ENCODE measurements at places on chromosomes 2 and 18.

GRCh38 chr2:207243601-207244000 lies 77.9 kb upstream of the KLF7 start:
- DNase-seq: no peak

DNA sequence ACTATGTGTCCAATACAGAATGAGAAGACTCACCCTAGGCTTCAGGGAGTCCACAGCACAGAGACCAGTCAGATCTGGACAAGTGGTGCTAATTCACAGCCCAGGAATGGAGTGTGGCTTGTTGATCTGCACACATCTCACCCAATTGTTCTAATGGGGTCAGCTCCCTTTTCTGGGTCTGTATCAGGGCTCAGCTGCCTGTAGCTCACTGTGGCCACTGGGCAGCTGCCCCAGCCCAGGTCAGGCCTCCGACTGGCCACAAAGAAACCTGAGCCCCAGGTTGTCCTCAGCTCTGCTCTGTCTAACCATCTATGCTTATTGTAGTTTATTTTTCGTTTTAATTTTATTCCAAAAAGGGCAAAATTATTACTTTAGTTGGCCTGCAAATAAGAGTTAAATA lies 202.3 kb upstream of the RAB6C start:
- no peak for DNase-seq

- no peak for DNase-seq
Observed at GRCh38 chr18:58668897-58669296, 2.4 kb upstream of the MALT1 start.

DNA sequence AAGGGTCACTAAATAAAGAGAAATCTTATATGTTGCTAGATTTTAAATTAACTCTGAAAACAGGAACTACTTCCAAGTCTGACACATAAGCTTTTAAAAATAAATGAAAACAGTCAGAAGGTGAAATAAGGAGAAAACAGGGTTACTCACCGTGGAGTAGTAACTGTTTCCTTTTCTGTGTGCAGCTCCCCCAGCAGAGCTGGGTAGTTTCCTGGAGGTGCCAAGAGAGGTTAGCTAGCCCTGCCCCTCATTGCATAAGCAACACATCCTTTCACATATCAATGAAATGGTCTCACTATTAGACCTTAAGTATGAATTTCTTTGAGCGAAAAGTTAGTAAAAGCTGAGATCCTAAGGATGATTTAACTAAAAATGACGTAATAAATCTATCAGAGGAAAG lies 54.0 kb upstream of the GPR75 start:
- no peak for DNase-seq

GRCh38 chr2:241965931-241966412 lies 96.4 kb downstream of the RTP5 start:
- DNase-seq: peak; percentile 77

DNA sequence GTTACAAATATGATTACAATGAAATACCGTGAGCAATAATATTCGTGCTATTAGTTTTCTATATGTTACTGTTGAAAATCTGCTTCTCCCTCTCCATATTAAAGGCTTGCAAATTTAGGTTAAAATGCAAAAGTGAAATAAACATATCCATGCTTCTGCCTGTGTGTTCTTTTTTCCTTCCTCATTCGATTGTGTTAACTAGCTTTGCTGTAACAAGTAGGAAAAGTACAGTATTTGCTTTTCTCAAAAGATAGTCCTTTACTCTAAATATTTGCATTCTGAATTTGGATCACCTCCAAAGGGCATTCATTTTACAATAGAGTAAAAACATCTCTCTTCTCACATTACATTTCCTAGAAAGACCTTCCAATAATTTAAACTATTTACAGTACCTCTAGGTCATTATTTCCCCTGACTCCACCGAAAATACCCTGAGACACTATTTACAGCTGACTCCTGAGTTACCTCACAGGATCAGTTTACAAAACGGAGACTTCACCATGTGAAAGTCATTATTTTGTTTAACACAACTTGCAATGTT lies 835.0 kb upstream of the FANCL start:
- DNase-seq: no peak

- no peak for DNase-seq
Observed at GRCh38 chr2:29097569-29097968, 17.6 kb upstream of the CLIP4 start.

GRCh38 chr2:85132397-85132796 lies 795 bp upstream of the TCF7L1 start:
- DNase-seq: peak; percentile 16

GRCh38 chr2:65649811-65650589 lies 217.6 kb upstream of the SPRED2 start:
- no peak for DNase-seq

DNA sequence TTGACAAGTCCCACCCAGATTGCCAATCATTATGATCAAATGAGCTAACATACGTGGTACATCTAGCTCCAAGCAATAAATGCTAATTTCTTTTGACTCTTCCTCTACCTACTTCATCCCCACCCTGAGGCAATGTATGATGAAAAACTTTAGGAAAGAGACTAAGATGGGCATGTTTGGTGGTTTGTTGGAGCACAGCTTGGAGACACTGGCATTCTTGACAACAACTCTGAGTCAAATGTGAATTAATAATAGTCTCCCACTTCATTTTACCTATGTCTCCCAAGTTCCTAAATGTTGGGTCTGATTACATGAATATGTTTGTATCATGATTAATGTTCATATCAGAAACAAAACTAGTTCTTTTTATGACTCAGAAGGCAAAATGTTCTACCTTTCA lies 36.6 kb downstream of the EXOC6B start:
- no peak for DNase-seq

DNA sequence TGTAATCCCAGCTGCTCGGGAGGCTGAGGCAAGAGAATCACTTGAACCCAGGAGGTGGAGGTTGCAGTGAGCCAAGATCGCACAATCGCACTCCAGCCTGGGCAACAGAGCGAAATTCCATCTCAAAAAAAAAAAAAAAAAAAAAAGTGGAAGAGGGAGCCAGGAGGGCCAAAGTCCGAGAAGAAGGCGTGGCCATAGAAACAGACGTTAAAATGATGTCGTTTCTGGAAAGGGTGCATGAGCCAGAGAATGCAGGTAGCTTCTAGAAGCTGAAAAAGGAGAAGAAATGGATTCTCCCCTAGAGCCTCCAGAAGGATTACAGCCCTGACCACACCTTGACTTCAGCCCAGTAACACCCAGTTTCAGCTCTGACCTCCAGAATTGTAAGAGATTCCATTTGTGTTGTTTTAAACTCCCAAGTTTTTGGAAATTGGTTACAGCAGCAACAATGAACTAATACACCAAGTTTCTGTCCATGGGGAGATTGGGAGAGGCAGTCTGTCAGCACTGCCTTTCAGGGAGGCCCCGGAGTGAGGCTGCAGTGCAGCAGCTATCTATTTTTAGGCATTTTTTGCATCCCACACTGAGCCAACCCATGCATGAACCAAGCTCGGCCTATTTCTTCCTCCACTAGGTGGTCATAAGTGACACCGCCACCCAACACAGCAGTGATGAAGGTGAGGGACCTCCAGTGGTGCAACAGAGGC lies 14.2 kb upstream of the TRAF3IP1 start:
- peak; percentile 56 for DNase-seq

DNA sequence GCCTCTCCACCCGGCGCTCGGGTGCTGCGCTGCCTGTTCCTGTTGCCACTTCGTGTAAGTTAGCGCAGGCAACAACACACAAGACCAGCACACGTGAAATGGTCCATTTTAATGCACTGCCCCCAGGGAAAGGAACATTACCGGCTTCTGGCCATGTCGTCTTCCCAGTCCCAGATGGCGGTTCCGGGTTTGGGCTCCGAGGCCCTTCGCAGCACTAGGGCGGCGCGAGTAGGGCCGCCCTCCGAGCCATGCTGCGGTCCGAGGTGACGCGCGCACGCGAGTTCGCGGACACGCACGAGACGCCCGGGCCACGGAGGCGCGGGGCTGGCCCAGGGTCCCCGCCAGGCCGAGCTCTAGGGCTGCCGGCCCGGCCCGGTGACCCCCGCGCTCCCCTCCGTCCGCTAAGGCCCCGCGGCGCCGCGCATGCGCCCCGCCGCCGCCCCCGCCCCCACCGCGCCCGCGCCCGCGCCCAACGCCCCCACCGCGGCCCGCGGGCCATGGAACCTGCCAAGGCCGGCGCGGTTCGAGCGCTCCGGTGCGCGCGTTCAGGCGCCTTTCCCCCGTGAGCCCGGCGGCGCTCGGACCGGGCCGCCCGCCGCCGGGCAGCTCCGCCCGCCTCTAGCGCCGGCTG lies 367 bp upstream of the ZNF236 start:
- DNase-seq: peak; percentile 68

DNA sequence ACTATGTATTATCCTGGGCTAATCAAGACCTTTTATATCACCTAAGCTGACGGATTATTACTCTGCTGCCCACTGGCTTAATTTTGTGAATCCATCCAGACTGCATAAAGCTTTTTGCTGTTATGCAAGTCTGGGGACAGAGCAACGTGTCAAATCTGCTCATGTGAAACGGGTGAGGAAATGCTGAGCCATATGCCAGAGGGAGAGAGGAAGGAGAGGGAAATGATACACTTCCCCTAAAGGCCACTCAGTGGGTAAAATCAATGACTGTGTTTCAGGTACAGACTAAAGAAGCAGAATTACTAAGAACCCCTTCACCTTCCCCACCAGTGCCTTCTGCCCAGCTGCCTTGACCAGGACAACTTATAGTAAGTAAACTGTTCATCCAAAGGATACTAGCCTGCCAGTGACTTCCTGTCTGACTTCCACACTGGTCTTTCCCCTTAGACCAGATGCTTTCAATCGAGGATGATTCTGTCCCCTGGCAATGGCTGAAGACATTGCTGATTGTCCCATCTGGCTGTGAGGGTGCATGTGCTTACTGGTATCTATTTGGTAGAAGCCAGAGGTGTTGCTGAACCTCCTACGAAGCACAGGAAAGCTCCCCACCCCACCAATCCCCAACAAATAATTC lies 43.0 kb downstream of the STAT1 start:
- peak; percentile 19 for DNase-seq

DNA sequence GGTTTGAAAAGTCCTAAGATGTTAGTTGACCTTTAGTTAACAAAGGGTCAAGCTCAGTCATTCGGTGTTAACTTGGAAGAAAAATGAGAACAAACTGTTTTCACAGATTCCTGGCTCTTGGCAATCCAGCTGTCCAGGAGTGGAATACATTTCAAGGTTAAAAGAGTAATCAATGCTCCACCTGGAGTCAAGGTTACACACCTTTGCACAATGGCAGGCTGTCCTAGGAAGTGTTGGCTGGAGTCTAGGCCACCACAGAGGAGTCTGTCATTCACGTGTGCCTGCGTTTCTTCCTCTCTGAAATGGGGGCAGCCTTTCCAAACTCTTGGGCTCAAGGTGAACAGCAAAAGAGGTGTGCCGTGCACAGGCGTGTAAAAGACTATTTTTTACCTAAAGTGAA lies 6.3 kb upstream of the ID2 start:
- peak; percentile 70 for DNase-seq

All from body of pancreas (tissue), 4 donors.